Muscle of back (tissue), 13 donors: ENCODE measurements at places on chromosomes 12 and 14. TPM values are rescaled to one million over a fixed set of nuclear protein-coding genes. Genes with fewer than 3 reads are reported as not detected.

DCD gene
- polyA plus RNA-seq, result not detected

KLRK1 gene
- 0.78 TPM for polyA plus RNA-seq

P2RX2 gene
- polyA plus RNA-seq, result 0.07 TPM

LRRC10 gene
- 0.18 TPM for polyA plus RNA-seq

SOCS4 gene
- 7.5 TPM for polyA plus RNA-seq

MAGOHB gene
- 30.6 TPM for polyA plus RNA-seq

KLRB1 gene
- 0.75 TPM for polyA plus RNA-seq

C12orf75 gene
- 8.6 TPM for polyA plus RNA-seq

PTPRR gene
- polyA plus RNA-seq, result 1.7 TPM

B4GALNT3 gene
- 9.4 TPM for polyA plus RNA-seq

SMOC1 gene
- 7.4 TPM for polyA plus RNA-seq

KRT1 gene
- polyA plus RNA-seq, result 2.9 TPM

KCNMB4 gene
- polyA plus RNA-seq, result 23.0 TPM

P2RX4 gene
- polyA plus RNA-seq, result 11.0 TPM

RAP1B gene
- polyA plus RNA-seq, result 117 TPM

LAG3 gene
- 1.2 TPM for polyA plus RNA-seq

CLEC1B gene
- polyA plus RNA-seq, result not detected

OVCH1 gene
- 0.28 TPM for polyA plus RNA-seq

NTN4 gene
- 48.9 TPM for polyA plus RNA-seq

SIX4 gene
- 14.6 TPM for polyA plus RNA-seq

TMEM229B gene
- polyA plus RNA-seq, result 0.40 TPM

TRHDE gene
- 1.6 TPM for polyA plus RNA-seq

MBD6 gene
- 34.4 TPM for polyA plus RNA-seq

E2F7 gene
- polyA plus RNA-seq, result 2.3 TPM

RGS6 gene
- polyA plus RNA-seq, result 4.8 TPM

HVCN1 gene
- polyA plus RNA-seq, result 6.6 TPM

TTC9 gene
- polyA plus RNA-seq, result 6.8 TPM

CMKLR1 gene
- 4.7 TPM for polyA plus RNA-seq

PPP1R36 gene
- polyA plus RNA-seq, result not detected

DERA gene
- polyA plus RNA-seq, result 35.6 TPM

MYO1H gene
- not detected for polyA plus RNA-seq

RPS6KL1 gene
- 4.0 TPM for polyA plus RNA-seq

HHIPL1 gene
- polyA plus RNA-seq, result 1.3 TPM
